Activated CD4-positive, alpha-beta T cell treated with anti-CD3 and anti-CD28 coated beads for 48 hours (primary cell): ENCODE measurements at places on chromosomes 3 and 15.
A peak's percentile ranks its signal among the peaks of the same experiment; 100 is the strongest.

GRCh38 chr3:32434206-32434605, 42.6 kb downstream of the CMTM7 start:
- no peak for DNase-seq

- no peak for DNase-seq
These were observed 31.3 kb upstream of the ATP8B4 start for GRCh38 chr15:50150349-50150748.

- DNase-seq = no peak
These were observed 50.0 kb downstream of the DRD3 start for GRCh38 chr3:114128826-114129225.

- DNase-seq = no peak
These were observed 155.3 kb upstream of the PRICKLE2 start for GRCh38 chr3:64380546-64380945.

DNA sequence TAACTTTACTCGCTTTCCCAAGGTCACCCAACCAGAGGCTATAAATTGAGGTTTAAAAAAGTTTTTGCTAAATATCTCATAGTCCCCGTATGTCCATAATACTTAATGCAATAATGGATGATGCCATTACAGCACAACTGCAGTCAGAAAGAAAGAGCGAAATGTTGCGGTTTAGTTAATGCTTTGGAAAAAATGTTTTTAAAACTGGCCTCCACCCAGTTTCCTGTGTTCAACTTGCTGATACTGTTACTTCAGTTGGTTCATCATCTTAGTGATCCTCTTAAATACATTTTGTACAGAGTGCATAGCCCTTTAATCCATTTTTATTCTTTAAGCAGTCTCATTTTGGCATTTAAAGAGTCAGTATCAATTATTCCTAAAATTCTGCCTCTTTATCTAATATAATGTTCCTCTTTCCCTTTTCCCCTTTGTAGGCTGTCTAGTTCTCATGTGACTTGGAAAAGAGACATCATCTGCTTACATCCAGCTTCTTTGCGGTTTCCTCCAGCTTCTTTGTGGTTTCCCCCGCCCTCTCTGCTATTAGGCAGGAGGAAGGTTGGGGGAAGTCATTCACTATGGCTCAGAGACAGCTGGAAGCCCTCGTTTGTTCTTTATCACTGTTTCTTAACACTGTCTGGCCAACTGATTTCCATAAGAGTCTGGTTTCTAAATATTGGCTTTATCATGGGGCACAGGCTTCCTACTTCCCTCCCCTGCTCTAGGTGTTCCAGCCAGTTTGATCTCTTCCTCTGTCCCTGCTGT, 154.3 kb downstream of the GOLIM4 start:
- no peak for DNase-seq

- DNase-seq = no peak
These were observed 108.0 kb upstream of the TBC1D5 start for GRCh38 chr3:17850448-17850847.

- DNase-seq = no peak
These were observed 48.9 kb downstream of the MCTP2 start for GRCh38 chr15:94280301-94280700.

DNA sequence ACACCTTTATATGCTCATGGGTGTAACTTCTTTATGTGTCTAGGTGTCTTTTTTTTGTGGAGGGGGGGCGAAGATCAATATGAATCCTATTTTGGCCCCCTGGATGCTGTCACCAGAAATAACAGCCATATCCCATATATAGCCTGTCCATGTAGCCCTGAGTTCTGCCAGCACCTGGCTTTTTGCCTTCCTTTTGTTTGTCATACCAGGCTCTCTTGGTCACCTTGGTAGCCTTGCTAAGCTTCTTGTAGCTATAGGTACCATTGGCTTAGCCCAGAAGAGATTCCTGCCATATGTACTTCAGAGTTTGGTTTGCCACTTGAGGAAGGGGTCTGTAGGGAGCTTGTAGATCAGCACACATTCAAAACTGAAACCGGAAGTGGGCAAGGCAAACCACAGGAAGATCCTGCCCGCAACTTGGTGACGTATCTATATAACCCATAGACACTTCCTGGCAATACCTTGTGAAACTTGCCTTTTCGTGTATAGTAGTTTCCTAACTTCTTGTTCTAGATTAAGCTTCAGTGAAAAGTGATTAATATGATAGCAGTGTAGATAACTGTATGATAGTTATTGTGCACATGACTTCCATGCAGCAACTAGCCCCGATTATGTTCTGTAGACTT, 11.9 kb downstream of the RASA2 start:
- DNase-seq = peak; percentile 88

- no peak for DNase-seq
These were observed 91.9 kb upstream of the THBS1 start for GRCh38 chr15:39488961-39489360.

GRCh38 chr3:125146626-125147490, 65.7 kb downstream of the SLC12A8 start:
- no peak for DNase-seq

GRCh38 chr3:194973366-194974000, 287.8 kb downstream of the FAM43A start:
- DNase-seq = no peak

DNA sequence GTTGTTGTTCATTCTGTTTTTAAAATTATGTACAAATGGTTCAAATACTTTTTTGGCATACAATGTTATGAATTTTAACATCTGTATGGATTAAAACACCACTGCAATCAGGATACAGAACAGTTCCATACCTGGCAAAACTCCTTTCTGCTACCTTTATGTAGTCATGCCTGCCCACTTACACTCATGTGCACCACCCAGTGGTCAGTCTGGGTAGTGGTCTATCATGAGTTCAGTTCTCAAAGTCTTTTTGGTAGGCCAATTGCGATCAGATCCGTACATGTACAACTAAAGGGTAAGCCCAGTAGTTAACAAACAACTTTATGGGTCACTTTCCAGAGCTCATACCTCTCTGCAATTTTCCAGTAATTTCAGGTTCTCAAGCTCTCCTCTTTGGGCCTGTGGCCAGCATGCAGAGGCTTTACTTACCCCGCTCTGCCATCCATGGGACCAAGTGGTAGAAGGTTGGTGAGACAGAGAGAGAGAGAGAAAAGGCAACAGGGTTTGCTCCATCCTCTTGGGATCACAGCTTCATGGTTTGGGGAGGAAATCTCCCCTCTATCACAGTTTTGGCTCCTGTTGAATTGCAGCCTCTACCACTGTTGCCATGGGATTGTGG, 63.9 kb upstream of the FAM98B start:
- peak; percentile 79 for DNase-seq

- DNase-seq = no peak
These were observed 45.5 kb downstream of the NBEAL2 start for GRCh38 chr3:47024932-47025331.

DNA sequence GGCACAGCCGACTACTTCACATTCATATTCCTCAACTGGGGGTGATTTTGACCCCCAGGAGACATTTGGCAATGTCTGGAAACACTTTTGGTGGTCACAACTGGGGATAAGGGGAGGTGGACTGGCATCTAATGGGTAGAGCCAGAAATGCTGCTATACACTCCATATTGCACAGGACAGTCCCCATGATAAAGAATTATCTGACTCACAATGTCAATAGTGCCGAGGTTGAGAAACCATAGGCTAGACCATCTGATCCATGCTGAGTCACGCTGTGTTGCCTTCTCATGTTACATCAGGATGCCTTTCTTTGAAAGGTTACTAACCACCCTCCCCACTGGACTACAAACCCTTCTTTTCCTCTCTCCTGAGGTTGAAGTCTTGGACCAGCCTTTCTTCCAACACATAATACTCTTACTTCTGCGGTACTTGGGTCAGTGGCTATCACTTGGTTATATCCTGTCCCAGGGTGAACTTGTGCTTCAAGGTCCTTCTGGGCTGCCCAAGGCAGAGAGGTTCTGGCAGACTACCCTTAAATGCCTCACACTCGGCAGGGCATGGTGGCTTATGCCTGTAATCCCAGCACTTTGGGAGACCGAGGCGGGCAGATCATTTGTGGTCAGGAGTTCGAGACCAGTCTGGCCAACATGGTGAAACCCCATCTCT, 68.8 kb downstream of the CTNNB1 start:
- no peak for DNase-seq

GRCh38 chr3:114691871-114692270, 398.0 kb downstream of the TIGIT start:
- DNase-seq = no peak

- DNase-seq = no peak
These were observed 371.7 kb upstream of the CNTN6 start for GRCh38 chr3:721086-721485.
